ENCODE measurements at places on chromosomes 6 and 20. TPM values are rescaled to one million over a fixed set of nuclear protein-coding genes. Genes with fewer than 3 reads are reported as not detected.

ATF6B gene
- total RNA-seq, result 55.2 TPM

HLA-DRB1 gene
- 22.7 TPM for total RNA-seq

PAX1 gene
- total RNA-seq, result not detected

NT5E gene
- 6.7 TPM for total RNA-seq

PEX3 gene
- total RNA-seq, result 24.9 TPM

LAMA4 gene
- total RNA-seq, result not detected

SMPDL3A gene
- not detected for total RNA-seq

TRIM10 gene
- not detected for total RNA-seq

HNF4A gene
- total RNA-seq, result not detected

PKIB gene
- 0.90 TPM for total RNA-seq

CFAP206 gene
- total RNA-seq, result not detected

RBM38 gene
- 114 TPM for total RNA-seq

DNA sequence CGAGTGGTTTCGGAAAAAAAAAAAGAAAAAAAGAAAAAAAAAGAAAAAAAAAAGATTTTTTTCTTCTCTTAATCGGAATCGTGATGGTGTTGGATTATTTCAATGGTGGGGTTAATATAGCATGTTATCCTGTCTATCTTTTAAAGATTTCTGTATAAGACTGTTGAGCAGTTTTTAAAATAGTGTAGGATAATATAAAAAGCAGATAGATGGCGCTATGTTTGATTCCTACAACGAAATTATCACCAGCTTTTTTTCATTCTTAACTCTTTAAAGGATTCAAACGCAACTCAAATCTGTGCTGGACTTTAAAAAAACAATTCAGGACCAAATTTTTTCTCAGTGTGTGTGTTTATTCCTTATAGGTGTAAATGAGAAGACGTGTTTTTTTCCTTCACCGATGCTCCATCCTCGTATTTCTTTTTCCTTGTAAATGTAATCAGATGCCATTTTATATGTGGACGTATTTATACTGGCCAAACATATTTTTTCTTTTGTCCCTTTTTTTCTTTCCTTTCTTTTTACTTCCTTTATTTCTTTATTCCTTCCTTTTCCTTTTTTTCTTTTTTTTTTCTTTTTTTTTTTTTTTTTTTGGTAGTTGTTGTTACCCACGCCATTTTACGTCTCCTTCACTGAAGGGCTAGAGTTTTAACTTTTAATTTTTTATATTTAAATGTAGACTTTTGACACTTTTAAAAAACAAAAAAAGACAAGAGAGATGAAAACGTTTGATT is 3.6 kb downstream of the SOX4 start:
- no peaks in the 10 kb centered on the region for H3K36me3 ChIP-seq
- peak overlapping the region; percentile 50 for H3K27ac ChIP-seq
- DNase-seq, result no peak
- H3K27me3 ChIP-seq, result peaks cover 42% of the 10 kb centered on the region
- peaks cover 30% of the 10 kb centered on the region for H3K4me1 ChIP-seq

GRCh38 chr20:19079536-19080299 is 132.7 kb upstream of the SLC24A3 start:
- H3K27ac ChIP-seq, result no peak overlapping the region
- DNase-seq, result no peak
- H3K27me3 ChIP-seq, result no peaks in the 10 kb centered on the region

- H3K4me3 ChIP-seq, result no peak overlapping the region
- no peaks in the 10 kb centered on the region for H3K27me3 ChIP-seq
- H3K27ac ChIP-seq, result no peak overlapping the region
- DNase-seq, result no peak
These were observed 283.4 kb upstream of the TBX18 start for GRCh38 chr6:85047818-85048217.

GRCh38 chr20:54347166-54347833 is 128.1 kb upstream of the DOK5 start:
- H3K27me3 ChIP-seq, result peaks cover 11% of the 10 kb centered on the region
- no peak overlapping the region for H3K27ac ChIP-seq
- no peak overlapping the region for H3K4me3 ChIP-seq
- DNase-seq, result no peak
- H3K36me3 ChIP-seq, result no peaks in the 10 kb centered on the region
- peaks cover 14% of the 10 kb centered on the region for H3K4me1 ChIP-seq

GRCh38 chr6:146358431-146359046 is 185.1 kb upstream of the RAB32 start:
- no peak overlapping the region for H3K4me3 ChIP-seq
- no peak for DNase-seq
- H3K27me3 ChIP-seq, result no peaks in the 10 kb centered on the region
- peaks cover 5% of the 10 kb centered on the region for H3K4me1 ChIP-seq
- no peak overlapping the region for H3K27ac ChIP-seq

GRCh38 chr6:17865243-17865642 is 122.2 kb downstream of the KIF13A start:
- H3K36me3 ChIP-seq, result no peaks in the 10 kb centered on the region
- H3K27ac ChIP-seq, result no peak overlapping the region
- no peak overlapping the region for H3K4me3 ChIP-seq
- H3K27me3 ChIP-seq, result peaks cover 7% of the 10 kb centered on the region
- no peak for DNase-seq
- H3K4me1 ChIP-seq, result no peaks in the 10 kb centered on the region

- H3K4me1 ChIP-seq, result peaks cover 32% of the 10 kb centered on the region
- H3K36me3 ChIP-seq, result peaks cover 29% of the 10 kb centered on the region
- no peak for DNase-seq
- no peaks in the 10 kb centered on the region for H3K27me3 ChIP-seq
These were observed 462 bp upstream of the SLC35B3 start for GRCh38 chr6:8435845-8436168.

DNA sequence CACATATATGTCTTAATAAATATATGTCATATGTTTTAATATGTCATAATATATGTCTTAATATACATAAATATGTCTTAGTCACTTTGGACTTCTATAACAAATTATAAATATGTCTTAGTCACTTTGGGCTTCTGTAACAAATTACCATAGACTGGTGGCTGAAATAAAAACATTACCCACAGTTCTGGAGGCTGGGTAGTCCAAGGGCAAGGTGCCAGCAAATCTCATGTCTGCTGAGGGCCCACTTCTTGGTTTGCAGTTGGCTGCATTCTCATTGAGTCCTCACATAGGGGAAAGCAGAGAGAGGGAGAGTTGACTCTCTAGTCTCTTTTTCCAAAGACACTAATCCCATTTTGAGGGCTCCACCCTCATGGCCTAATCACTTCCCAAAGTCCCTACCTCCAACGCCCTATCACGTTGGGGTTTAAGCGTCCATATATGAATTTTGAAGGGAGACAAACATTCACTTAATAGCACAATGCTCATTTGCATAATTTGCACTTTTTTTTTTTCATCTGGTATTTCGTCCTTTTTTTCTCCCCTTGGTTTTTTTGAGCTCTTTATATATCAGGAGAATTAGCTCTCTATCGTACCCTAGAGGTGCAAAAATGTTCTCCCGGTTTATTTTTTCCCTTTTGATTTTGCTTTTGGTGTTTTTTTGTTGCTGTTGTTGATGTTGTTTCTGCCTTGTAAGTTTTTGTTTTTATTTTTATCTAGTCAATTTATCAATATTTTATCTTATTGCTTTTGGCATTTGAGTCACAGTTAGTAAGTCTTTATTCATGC is 266.4 kb downstream of the PLCB1 start:
- H3K27me3 ChIP-seq, result no peaks in the 10 kb centered on the region
- no peak overlapping the region for H3K27ac ChIP-seq
- H3K4me3 ChIP-seq, result no peak overlapping the region
- H3K4me1 ChIP-seq, result peaks cover 16% of the 10 kb centered on the region

- no peak overlapping the region for H3K4me3 ChIP-seq
- H3K4me1 ChIP-seq, result no peaks in the 10 kb centered on the region
- H3K27me3 ChIP-seq, result no peaks in the 10 kb centered on the region
- no peak overlapping the region for H3K27ac ChIP-seq
- no peaks in the 10 kb centered on the region for H3K36me3 ChIP-seq
These were observed 39.2 kb downstream of the LIN28B start for GRCh38 chr6:104995989-104996617.

DNA sequence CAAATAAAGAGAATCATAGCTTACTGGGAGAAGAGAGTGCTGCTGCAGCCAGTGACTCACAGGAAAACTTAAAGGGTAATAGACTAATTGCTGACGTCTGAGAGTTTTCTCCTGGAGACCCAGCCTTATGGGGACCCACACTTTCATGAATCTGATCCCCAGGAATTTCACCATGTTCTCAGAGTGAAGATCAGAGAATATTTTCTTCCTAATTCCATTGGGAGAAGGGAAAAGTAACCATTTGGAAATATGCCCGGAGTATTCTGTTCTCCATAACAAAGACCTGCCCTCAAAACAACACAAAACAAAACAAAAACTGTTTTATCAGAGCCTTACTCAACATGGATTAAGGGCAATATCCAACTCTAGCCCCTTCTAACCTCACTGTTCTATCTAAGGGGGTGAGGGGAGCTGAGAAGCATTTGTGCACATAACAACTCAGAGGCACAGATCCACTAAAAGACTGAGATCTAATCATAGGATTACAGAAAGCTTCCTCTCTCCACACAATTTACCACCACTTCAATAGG is 168.2 kb upstream of the SSTR4 start:
- H3K4me3 ChIP-seq, result no peak overlapping the region
- no peaks in the 10 kb centered on the region for H3K27me3 ChIP-seq
- H3K27ac ChIP-seq, result no peak overlapping the region
- no peaks in the 10 kb centered on the region for H3K36me3 ChIP-seq

GRCh38 chr6:136158387-136158821 is 91.7 kb downstream of the MTFR2 start:
- H3K4me1 ChIP-seq, result no peaks in the 10 kb centered on the region
- no peak overlapping the region for H3K4me3 ChIP-seq
- H3K36me3 ChIP-seq, result no peaks in the 10 kb centered on the region

DNA sequence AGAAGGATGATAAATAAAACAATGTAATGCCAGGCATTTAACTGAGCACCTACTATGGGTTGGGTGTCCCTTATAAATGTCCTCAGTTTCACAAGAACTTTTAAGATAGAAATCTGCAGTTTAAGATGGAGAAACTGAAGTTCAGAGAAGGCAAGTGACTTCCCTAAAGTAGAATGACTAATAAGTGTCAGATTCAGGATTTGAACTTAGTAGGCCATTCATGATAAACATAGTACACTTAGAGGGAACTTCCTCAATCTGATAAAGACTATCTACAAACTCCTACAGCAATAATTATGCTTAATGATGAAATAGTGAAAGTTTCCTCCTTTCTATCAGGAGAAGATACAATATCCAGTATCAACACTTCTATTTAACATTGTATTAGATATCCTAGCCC is 43.9 kb downstream of the NCR2 start:
- H3K27me3 ChIP-seq, result peaks cover 49% of the 10 kb centered on the region
- no peak overlapping the region for H3K27ac ChIP-seq
- H3K36me3 ChIP-seq, result no peaks in the 10 kb centered on the region

- H3K4me3 ChIP-seq, result no peak overlapping the region
- no peak for DNase-seq
- H3K27ac ChIP-seq, result no peak overlapping the region
- no peaks in the 10 kb centered on the region for H3K36me3 ChIP-seq
These were observed 14.7 kb upstream of the LAMA4 start for GRCh38 chr6:112269114-112269513.
